ENCODE measurements at places on chromosomes 3 and 15.

GRCh38 chr3:157692468-157692867 lies 189.3 kb upstream of the VEPH1 start:
- no peak for DNase-seq

- DNase-seq, result no peak
Measured at GRCh38 chr3:113266738-113267137, 55.4 kb downstream of the BOC start.

GRCh38 chr15:88484682-88485331 lies 17.3 kb downstream of the MRPS11 start:
- no peak for DNase-seq

- DNase-seq, result no peak
Measured at GRCh38 chr3:8317661-8318649, 183.7 kb upstream of the LMCD1 start.

GRCh38 chr3:151751161-151751560 lies 17.4 kb downstream of the AADACL2 start:
- DNase-seq, result no peak

GRCh38 chr3:4850928-4851265 lies 128.3 kb upstream of the BHLHE40 start:
- DNase-seq, result no peak

DNA sequence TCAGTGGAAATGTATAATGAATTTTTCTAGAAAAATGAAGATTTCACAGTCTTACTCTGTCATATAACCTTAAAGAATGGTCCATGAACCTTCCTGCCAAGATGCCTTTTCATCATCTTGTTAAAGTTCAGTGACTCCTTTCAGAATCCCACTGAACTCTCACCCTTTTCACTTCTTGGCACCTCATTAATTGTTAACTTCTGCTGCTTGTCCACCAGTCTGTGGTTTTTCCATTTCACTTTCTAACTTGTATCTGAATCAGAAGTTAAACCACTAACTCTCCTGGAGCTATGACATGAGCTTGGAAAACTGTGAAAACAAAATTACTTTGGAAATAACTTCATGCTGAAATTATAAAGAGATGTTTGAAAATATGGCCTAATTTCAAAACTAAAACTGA lies 281.2 kb upstream of the ALCAM start:
- DNase-seq, result no peak

DNA sequence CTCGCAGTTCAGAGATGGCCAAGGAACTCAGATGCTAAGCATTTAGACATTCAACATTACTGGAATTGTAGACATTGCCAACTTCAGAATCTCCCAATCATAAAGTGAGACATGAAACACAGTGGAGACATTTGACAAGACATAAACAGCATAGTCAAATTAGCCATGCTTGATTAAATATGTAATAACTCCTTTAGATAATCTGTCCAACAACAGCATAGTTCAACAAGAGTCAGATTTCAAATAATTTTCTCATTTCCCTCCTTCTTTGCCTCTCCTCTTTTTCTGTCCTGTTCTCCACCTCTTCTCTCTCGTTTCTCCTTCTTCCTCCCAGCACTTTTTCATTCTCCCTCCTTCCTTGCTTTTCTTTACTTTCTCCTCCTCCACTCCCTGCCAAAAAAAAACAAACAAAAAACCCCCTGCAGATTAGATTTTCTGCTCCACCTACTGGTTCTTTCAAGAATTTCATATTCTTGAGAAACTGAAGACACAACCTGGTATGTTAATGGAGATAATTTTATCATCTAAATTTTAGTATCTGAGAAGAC lies 20.2 kb downstream of the CPOX start:
- no peak for DNase-seq

GRCh38 chr3:114370537-114371174 lies 76.8 kb downstream of the TIGIT start:
- no peak for DNase-seq

DNA sequence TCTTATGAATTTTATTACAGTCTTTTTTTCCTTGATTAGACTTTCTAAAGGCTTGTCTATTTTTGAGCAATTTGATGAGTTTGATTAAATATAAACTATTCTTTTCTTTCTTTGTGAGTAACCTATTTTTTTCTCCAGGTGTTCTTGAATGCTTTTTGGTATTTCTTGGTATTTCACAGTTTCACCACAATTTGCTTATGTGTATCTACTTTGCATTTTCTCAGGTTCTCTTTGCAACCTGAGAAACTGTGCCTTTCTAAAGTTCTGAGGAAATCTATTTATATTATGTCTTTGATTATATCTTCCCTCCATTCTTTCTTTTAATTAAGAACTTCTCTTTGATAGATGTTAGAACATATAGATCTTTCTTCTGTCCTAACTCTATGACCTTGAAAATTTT lies 117.1 kb upstream of the MLF1 start:
- no peak for DNase-seq

DNA sequence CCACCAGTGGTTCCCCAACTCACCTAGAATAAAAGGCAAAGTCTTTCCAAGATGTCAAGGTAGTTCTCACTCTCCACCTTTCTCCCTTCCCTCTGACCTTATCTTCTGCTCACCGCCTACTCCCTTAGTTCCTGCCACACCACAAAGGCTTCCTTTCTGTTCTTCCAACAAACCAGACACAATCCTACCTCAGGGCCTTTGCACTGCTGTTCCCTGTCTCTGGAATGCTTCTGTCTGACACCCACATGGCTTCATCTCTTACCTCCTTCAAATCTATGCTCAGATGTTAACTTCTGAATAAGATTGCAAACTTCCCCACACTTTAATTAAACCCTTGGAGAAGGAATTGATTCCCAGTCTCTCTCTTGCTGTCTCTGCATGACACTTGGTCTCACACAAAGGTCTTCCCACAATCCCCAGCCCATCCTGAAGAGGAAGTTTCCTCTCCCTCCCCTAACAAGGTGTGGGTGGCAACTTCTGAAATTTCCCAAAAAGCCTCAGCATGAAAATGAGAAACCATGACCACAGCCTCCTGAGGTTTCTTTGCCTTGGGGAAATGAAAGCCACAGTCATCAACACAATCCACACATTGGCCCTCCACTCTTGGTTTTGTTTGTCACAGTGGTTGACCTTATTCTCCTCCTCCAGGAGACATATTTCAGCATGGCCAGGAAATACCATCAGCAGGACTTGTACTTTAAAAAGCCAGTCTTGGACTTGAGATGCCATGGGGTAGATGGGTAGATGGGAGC lies 3.0 kb upstream of the RYK start:
- DNase-seq, result no peak
